Stimulated activated CD8-positive, alpha-beta memory T cell treated with anti-CD3 and anti-CD28 coated beads, Interleukin-4, amount 100 ng/mL, for 4 hours (primary cell): ENCODE measurements at places on chromosomes 3 and 15.

DNA sequence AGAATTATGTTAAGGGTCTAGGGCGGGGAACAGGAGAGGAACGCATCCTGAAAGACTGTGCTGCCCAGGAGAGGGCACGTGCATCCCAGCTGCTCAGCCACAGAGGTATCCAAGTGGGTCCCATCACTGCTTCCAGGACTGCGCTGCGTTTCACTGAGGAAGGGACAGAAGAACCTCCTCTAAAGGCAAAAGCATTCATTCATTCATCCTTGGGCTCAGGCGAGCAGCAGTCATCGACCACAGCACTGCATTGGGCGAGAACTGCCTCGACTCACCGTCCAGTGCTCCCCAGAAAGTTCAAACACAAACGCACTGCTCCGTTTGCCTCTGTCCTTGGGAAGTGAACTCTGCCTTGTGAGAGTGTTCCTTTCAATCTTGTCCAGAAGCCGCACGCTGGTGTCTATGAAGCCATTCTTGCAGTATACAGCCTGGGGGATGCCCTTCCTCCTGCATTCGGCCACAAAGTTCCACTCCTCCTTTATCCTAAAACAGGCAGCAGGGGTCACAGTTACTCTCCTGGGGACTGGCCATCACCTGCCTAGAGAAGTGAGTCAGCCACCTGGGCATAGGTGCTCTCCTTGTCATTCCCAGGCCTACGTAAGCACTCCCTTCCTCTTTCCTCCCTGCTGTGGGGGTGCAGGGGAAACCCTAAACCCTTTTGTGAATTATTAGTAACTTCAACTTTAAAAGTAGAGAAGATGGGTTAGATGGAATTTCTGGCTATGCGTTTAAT lies 21.2 kb downstream of the LRRC2 start:
- DNase-seq, result no peak

- no peak for DNase-seq
Measured at GRCh38 chr3:140910860-140911259, 30.8 kb upstream of the SLC25A36 start.

- DNase-seq, result no peak
Measured at GRCh38 chr15:36798794-36799193, 219.4 kb downstream of the CDIN1 start.

- DNase-seq, result no peak
Measured at GRCh38 chr3:23051240-23052140, 151.6 kb upstream of the UBE2E2 start.

- no peak for DNase-seq
Measured at GRCh38 chr15:52217186-52217585, 26.0 kb upstream of the GNB5 start.

DNA sequence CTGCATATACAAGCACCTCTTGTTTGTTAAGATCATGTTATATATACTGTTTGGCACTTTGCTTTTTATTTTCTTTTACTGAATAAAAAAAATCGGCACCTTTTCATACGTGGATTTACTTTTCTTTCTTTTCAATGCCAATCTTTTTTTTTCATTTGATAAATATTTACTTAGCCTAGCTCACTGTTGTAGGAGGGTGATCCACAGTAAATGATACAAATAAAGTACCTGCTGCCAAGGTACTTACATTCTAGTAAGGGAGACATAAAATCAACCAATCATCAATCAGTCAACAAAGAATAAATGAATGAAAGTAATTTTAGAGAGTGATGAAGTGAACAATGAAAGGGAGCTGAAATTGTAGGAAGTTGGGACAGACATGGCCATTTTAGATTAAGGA lies 18.3 kb downstream of the GNB5 start:
- no peak for DNase-seq

DNA sequence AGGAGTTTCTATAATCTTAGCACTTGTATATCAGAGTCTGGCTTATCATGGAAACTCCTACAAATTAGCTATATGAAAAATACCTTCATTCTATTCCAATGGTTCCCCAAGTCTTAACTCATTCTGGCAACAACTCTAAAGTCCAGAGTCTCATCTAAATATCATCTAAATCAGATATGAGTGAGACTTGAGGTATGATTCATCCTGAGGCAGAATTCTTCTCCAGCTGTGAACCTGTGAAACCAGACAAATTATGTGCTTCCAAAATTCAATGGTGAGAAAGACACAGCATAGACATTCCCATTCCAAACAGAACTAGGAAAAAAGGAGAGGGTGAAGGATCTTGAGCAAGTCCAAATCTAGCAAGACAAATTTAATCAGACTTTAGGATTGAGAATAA lies 138.8 kb downstream of the THRB start:
- DNase-seq, result no peak

GRCh38 chr15:77119446-77119845 lies 48.5 kb upstream of the TSPAN3 start:
- no peak for DNase-seq

GRCh38 chr3:127069814-127070440 lies 87.0 kb downstream of the PLXNA1 start:
- no peak for DNase-seq

- no peak for DNase-seq
Measured at GRCh38 chr3:98990657-98991056, 89.2 kb upstream of the DCBLD2 start.

DNA sequence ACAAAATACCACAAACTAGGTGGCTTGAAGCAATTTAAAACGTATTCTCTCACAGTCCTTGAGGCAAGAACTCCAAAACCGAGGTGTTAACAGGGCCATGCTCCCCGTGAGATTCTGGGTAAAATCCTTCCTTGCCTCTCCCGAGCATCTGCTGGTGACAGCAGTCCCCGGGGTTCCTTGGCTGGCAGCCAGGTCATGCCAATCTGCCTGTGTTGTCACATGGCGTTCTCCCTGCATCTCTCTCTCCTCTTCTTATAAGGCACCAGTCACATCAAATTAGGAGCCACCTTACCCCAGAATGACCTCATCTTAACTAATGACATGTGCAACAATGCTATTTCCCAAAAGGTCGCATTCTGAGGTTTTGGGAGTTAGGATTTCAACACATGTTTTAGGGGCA lies 26.3 kb upstream of the LRRN1 start:
- DNase-seq, result no peak

GRCh38 chr3:195896361-195897080 lies 11.8 kb downstream of the TNK2 start:
- DNase-seq, result no peak

DNA sequence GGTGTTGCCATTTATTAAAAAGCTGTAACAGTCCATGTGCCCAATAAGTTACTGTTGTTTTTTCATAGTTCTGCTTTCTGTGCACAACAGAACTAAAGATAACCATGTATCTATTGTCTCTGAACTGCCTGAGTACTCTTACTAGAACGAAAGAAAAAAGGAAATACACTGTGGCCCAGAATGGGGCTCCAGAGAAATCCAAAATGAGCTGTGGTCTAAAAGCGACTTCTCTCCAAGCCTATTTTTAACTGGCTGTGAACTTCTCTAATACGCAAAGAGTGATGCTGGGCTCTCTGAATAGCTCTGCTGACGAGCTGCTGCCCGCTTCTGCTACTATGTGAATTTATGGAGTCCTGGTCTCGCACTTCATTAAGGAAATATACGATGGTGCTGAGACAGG lies 56.2 kb upstream of the LPP start:
- DNase-seq, result no peak

DNA sequence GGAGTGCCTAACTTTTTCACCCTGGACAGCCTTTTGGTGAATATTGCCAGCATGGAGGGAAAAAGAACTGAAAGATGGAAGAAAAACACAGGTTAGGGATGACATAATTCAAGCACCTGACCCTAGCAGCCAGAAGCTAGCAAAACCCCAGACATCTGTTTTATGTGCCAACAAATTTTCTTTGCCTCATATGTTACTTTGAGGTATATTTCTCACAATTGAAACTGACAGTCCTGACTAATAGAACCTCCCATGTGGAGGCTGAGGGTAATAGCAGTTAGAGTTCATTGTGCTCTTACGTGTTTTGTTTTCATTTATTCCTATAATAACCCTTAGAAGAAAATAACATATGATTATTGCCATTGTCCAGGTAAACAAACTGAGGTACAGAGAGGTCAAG lies 71.5 kb upstream of the SLC25A26 start:
- no peak for DNase-seq

GRCh38 chr15:29860872-29861271 lies 38.6 kb upstream of the TJP1 start:
- no peak for DNase-seq

DNA sequence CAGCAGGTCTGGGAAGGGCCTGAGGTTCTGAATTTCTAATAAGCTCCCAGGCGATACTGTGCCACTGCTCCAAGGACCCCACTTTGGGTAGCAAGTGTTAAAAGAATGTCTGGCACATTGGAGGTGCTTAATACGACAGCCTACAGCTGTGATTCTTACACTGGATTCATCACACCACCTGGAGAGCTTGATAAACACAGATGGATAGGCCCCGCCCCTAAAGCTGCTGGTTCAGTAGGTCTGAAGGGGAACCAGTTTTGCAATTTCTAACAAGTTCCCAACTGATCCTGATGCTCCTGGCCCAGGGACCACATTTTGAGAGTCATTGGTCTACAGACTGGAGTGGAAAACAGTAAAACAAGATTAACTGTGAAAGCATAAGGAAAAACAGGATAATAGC lies 124.8 kb upstream of the ST8SIA2 start:
- no peak for DNase-seq

DNA sequence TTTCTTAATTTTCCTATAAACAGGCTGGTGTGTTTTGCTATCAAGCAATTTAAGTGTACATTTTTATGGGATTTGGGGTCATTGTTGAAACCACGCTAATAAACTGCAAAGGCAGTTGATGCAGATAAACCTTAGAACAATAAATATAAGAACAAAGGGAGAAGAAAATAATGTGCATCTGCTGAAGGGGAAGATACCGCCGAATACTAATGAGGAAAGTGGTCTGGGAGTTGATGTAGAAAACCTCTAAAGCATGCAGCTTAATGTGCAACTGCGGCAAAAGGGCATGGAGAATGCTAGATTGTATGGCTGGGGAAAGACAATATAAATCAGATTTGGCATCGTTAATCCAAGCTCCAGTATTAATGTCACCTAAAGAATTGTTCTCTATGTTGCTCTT lies 29.8 kb upstream of the CHL1 start:
- DNase-seq, result no peak

DNA sequence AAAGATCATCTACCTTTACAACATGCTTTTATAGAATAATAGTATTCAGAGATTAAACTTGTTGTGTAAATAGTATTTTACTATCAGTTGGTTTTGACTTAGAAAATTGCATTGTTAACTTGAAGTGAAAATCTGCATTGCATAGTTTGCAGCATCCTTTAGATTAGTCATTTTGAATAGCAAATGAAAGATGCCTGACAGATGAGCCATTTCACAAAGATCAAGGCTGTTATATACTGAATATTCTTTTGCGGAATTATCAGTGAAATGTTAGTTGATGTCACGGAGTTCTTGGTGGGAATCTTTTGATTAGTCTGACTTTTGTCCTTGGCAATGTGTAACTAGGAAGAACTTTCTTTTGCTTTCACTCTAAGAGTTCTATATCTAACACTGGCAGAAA lies 24.5 kb downstream of the RSRC1 start:
- no peak for DNase-seq

GRCh38 chr3:184042617-184043016 lies 10.2 kb upstream of the HTR3C start:
- DNase-seq, result no peak

- DNase-seq, result no peak
Measured at GRCh38 chr3:10583798-10584708, 78.7 kb upstream of the ATP2B2 start.

DNA sequence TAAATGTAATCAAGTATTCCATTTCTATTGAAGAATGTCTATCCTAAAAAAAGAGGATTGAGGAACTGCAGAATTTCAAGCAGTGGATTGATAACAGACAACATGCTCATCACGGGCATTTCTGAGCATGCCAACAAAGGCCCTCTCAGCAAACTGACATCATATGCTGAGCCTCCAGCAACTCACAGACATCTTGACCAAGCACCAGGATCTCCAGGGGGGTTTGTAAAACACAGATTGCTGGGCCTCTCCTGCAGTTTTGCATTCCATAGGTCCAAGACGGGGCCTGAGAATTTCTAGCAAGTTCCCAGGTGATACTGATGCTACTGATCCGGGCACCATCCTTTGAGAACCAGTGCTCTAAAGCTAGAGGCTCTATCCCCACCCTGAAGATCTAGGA lies 85.0 kb downstream of the FOXP1 start:
- no peak for DNase-seq

GRCh38 chr3:94064243-94064860 lies 1.5 kb downstream of the NSUN3 start:
- no peak for DNase-seq

DNA sequence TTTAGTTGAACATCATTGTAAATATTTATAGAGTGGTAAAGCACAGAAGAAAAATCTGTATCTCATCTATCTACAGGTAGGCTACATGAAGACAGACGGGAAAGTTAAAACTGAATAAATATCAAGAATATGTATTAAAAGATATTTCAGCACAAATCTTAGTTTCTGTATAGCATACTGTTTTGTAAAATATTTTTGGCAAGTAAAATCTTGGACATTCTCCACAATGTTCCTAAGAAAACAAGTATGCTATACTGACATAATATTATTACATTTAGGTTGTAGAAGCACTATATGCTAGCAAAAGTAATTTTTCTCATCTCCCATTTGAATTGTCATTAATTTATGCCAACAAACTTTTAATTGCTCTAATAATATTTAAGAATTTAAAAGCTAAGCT lies 326.4 kb upstream of the ARL6 start:
- DNase-seq, result no peak

DNA sequence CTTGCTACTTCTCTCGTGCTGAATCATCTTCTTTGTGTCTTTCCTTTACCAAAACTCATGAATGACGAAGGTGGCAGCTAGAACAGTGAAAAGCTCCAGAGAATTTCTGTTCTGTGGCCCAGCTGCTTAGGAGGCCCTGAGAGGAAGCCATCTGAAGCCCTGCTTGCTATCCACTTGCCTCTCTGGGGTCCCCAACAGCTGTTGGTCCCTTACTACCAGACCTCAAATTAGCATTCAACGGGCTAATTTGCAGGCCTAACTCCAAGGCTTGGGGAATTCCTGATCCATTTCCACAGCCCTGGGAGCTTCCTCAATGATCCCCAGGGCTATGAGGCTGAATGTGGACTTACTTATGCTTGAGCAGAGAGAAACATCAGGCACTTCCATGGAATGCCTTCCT lies 37.5 kb upstream of the FSTL1 start:
- no peak for DNase-seq

DNA sequence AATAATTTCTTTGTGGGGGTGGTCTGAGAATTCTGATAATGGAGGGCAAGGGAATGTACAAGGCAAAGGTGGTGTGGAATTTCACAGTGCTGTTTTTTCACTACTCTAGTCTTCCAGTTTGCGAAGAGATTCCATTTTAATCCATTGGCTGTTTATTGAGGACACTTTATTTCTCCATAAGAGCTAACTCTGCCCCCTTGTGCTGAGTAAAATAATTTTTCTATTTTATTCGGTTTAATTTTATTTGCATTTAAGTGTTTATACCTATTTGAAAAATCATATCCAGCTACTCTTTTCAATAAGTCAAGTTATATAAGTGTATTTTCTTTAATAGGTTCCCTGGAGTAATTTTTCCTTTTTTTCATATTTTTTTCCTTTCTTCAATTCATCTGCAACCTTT lies 840.1 kb downstream of the TUSC7 start:
- no peak for DNase-seq
